Common myeloid progenitor, CD34-positive (primary cell): ENCODE measurements at places on chromosomes 4 and X.

- DNase-seq: peak; percentile 67
Observed at GRCh38 chr4:138263247-138263816, 21.2 kb upstream of the SLC7A11 start.

DNA sequence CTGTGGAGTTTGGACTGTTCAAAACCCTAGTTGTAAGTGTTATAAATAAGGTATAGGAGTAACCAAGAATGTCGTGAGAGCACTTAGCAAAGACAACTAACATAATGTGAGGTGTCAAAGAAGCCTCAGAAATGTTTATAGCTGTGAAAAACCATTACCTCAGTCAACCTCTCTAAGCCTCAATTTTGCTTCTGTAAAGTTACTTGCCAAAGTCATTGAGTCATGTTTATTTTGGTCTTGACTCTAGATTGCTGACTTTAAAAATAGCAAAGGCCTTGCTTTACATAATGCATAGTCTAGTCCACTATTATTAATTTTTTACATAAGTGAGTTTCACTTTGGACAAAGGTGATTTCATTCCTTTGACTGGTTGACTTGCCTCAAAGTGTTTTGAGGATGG is 257.6 kb upstream of the CXXC4 start:
- no peak for DNase-seq

DNA sequence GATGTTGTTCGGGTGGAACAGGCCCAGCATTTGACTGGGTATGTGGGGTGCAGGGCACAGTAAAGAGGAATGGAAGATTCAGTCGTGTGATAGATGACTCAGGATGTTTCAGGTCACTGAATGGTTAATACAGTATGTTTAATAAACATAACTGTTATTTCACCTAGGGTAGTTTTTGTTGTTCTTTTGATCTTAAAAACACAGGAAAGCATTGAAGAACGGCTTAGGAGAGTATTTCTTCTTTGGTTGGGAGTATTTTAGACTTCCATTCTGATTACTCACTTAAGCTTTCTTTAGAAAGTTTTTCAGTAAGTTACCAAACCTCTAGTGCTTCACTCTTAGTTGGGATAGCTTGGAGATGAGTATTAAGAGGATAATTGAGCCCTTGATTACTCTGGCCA is 62.3 kb downstream of the STAG2 start:
- no peak for DNase-seq

GRCh38 chr4:26319949-26320537 is 771 bp upstream of the RBPJ start:
- DNase-seq: no peak

GRCh38 chr4:139633661-139634060 is 32.0 kb upstream of the MGST2 start:
- DNase-seq: no peak
